ENCODE measurements at places on chromosomes 3 and 15.

DNA sequence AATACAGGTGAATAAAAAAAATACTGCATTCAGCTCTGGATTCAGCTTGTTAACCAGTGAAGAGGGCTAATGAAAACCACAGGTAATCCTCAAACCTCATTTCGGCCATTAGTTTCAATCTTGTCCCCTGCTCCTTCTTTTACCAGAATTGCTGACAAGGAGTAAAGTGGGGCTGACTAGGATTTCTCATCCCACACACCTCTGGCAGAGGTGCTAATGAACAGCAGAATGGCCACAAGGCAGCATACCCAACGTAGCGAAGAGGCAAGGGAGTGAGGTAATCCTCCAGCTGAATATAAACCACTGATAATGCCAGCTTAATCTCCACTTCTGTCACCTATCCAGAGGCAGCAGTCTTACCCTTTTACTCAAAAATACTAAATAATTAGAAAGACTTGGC is 248.8 kb upstream of the CDIN1 start:
- no peaks in the 10 kb centered on the region for H3K27me3 ChIP-seq
- DNase-seq: no peak
- H3K4me1 ChIP-seq: no peaks in the 10 kb centered on the region
- no peak overlapping the region for H3K27ac ChIP-seq
- H3K4me3 ChIP-seq: no peak overlapping the region

GRCh38 chr3:499001-499761 is 302.6 kb downstream of the CHL1 start:
- H3K27me3 ChIP-seq: no peaks in the 10 kb centered on the region
- no peaks in the 10 kb centered on the region for H3K4me1 ChIP-seq
- H3K27ac ChIP-seq: no peak overlapping the region
- no peak overlapping the region for H3K4me3 ChIP-seq

DNA sequence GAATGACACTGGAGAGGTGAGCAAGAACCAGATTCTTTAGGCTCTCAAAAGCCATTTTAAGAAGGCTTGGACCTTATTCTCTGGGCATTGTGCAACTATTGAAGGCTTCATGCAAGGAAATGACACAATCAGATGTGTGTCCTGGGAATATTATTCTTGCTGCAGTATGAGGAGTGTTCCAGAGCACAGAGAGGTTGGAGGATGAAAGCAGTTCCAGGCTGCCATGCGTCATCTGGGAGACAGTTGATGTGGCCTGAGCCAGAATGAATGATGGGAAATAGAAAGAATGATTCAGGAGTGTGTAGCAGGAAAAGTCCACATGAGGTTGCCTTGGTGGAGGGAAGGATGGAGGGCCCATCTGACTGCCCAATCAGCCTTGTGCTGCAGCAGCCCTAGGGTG is 123.1 kb downstream of the CHCHD6 start:
- no peak overlapping the region for H3K27ac ChIP-seq
- no peak overlapping the region for H3K4me3 ChIP-seq
- H3K27me3 ChIP-seq: no peaks in the 10 kb centered on the region
- H3K36me3 ChIP-seq: no peaks in the 10 kb centered on the region

DNA sequence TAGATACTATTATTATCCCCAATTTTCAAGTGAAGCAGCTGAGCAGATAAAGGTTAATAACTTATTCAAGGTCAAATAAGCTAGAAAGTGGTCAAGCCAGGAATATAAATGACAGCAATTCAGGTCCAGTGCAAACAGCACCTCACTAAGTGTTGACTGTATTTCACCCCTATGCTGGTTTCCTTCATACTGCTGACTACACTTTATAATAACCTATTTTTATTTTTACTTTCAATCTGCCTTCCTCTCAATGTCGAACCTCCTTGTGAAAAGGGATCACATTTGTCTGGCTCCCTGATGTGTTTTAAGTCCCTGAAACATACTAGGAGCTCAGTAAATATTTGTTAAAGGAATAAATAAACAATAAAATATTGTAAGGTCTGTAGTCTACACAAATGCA is 146.1 kb downstream of the NAALADL2 start:
- H3K4me1 ChIP-seq: no peaks in the 10 kb centered on the region
- H3K27ac ChIP-seq: no peak overlapping the region
- no peak for DNase-seq
- H3K27me3 ChIP-seq: no peaks in the 10 kb centered on the region
- no peaks in the 10 kb centered on the region for H3K36me3 ChIP-seq
- no peak overlapping the region for H3K4me3 ChIP-seq

DNA sequence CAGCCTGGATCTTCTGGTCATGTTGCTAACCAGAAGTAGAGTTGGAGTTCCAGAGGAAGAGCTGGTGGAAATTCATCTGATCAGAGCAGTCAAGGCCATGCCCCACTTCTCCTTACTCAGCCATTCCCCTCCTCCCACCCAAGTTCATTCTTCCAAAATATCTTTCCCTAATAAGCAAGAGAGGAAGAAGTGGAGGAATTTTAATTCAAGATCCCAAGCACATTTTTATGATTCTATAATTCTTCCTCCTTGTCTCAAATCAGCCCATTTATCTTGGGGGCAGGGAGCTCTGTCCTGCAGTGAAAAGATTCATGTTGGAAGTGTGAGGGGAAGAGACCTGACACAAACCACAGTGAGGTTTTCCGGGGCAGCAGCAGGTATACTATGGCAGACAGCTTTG is 85.0 kb upstream of the GALNT15 start:
- H3K36me3 ChIP-seq: no peaks in the 10 kb centered on the region
- H3K27ac ChIP-seq: no peak overlapping the region
- H3K27me3 ChIP-seq: peaks cover 11% of the 10 kb centered on the region
- DNase-seq: no peak
- no peaks in the 10 kb centered on the region for H3K4me1 ChIP-seq

DNA sequence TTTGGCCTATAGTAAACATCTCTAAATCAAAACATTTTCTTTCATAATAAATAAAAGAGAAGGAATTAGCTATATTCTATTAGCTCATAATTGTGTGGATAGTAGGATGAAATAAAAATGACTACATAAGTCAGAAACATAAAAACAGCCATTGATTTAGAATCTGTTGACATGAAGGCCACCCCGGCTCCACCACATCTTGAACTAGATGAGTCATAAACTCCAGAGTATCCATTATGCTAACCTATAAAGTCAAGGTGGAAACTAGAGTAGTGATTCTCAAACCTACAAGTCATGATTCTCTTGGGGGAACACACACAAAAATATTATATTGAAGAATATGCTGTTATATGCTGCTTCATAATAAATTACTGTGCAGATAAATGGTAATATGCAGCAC is 831.0 kb downstream of the TUSC7 start:
- DNase-seq: no peak
- H3K36me3 ChIP-seq: no peaks in the 10 kb centered on the region
- H3K4me3 ChIP-seq: no peak overlapping the region
- H3K27me3 ChIP-seq: no peaks in the 10 kb centered on the region
- no peaks in the 10 kb centered on the region for H3K4me1 ChIP-seq

GRCh38 chr3:26712211-26713026 is 89.8 kb downstream of the LRRC3B start:
- no peak for DNase-seq
- H3K27ac ChIP-seq: no peak overlapping the region
- H3K36me3 ChIP-seq: no peaks in the 10 kb centered on the region
- H3K4me3 ChIP-seq: no peak overlapping the region
- H3K4me1 ChIP-seq: no peaks in the 10 kb centered on the region

GRCh38 chr15:90059208-90059985 is 42.9 kb downstream of the IDH2 start:
- DNase-seq: peak; percentile 88
- peak overlapping the region; percentile 79 for H3K4me3 ChIP-seq
- peaks cover 69% of the 10 kb centered on the region for H3K4me1 ChIP-seq

GRCh38 chr3:140277886-140278285 is 342.9 kb downstream of the CLSTN2 start:
- no peaks in the 10 kb centered on the region for H3K4me1 ChIP-seq
- DNase-seq: no peak
- H3K27ac ChIP-seq: no peak overlapping the region
- H3K4me3 ChIP-seq: no peak overlapping the region
- H3K36me3 ChIP-seq: no peaks in the 10 kb centered on the region

DNA sequence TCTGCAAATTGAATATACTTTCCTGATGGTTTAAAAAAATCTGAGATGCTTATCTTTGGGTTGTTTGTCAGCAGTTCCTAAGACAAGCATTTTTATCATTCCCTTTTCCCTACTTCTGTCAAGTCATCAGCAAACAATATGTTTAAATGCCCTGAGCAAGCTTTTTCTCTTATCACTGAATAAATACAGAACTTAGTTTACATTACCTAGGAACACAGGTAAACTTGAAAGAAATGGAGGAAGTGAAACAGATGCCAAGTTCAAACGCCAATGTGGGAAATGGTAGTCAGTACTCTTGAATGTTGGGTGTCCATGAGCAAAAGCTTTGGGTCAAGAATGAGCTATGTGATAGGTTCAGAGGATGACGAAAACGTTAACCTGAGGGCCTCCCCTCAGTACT is 17.2 kb upstream of the TCAIM start:
- H3K27ac ChIP-seq: no peak overlapping the region
- no peaks in the 10 kb centered on the region for H3K4me1 ChIP-seq
- no peaks in the 10 kb centered on the region for H3K36me3 ChIP-seq
- peaks cover 6% of the 10 kb centered on the region for H3K27me3 ChIP-seq
